NCI-H2029 treated with DMSO at 0.1 percent for 48 hours (cell line): ENCODE measurements at places on chromosomes 6 and 20.
A peak's percentile ranks its signal among the peaks of the same experiment; 100 is the strongest.

DNA sequence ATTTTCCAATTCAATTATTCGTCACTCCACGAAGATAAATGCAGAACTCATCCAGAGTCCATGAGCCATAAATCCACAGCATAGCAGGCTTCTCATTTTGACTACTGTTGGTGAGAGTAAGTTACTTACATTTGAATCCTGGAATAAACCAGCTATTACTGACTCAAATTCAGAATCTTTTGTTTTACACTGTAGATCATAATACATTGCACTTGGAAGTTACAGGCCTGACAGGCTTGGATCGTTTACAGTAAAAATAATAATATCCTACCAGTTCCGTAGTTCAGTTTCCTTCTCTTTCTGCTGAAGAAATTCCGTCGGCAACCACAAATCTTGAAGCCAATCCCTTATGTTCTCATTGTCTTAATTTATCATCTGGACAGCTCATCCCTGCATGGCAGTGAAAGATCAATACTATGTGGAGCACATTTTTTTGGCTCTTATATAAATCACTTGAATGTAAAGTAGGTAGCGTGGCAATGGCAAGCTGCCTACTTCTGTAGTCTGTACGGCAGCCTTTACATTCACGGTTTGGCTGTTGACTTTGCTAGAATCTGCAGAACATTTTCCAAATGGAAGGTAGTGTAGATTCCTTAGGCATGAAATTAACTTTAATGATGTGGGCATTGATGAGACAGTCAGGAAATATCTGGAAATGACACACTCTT lies 142.9 kb downstream of the WDR27 start:
- no peak for DNase-seq

DNA sequence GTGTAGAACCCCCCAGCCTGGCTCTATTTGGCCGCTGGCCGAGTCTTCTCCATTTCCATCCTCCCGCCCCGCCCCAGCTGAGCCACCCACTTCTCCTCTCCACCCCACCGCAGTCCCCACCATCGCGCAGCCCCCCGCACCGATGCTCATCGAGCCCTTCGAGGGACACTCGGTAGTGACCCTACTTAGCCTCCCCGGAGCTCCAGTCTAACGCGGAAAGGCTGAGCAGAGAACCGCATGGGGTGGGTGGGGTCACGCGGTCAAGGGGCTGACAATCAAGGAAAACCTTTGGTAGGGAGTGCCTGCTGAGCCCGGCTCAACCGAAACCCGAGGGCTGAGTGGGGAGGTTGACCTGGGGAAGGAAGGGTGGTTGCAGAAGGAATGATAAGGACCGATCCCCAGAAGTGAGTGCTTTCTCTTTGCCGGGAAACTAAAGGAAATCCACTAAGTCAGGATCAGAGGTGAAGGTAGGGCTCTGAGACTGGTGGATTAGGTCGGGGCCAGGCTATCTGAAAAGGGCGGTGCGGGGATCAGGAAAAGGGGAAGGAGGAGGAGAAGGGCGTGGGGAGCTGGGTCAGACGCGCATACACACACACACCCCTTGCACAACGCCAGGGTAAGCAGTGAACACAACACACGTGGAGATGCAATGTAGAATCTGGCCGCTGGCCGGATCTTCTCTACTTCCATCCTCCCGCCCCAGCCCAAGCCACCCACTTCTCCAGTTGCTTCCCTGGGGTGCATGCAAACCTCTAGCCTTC lies 49.8 kb downstream of the CPXM1 start:
- no peak for DNase-seq

GRCh38 chr20:59939052-59939878 lies 840 bp downstream of the PPP1R3D start:
- DNase-seq: no peak

DNA sequence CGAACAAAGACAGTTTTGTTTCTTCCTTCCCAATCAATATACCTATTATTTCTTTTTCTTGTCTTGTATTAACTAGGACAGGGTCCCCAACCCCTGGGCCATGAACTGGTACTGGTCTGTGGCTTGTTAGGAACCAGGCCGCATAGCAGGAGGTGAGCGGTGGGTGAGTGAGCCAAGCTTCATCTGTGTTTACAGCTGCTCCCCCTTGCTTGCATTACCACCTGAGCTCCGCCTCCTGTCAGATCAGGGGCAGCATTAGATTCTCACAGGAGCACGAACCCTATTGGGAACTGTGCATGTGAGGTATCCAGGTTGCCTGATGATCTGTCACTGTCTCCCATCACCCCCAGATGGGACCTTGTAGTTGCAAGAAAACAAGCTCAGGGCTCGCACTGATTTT lies 151.9 kb downstream of the CDKAL1 start:
- peak; percentile 61 for DNase-seq

DNA sequence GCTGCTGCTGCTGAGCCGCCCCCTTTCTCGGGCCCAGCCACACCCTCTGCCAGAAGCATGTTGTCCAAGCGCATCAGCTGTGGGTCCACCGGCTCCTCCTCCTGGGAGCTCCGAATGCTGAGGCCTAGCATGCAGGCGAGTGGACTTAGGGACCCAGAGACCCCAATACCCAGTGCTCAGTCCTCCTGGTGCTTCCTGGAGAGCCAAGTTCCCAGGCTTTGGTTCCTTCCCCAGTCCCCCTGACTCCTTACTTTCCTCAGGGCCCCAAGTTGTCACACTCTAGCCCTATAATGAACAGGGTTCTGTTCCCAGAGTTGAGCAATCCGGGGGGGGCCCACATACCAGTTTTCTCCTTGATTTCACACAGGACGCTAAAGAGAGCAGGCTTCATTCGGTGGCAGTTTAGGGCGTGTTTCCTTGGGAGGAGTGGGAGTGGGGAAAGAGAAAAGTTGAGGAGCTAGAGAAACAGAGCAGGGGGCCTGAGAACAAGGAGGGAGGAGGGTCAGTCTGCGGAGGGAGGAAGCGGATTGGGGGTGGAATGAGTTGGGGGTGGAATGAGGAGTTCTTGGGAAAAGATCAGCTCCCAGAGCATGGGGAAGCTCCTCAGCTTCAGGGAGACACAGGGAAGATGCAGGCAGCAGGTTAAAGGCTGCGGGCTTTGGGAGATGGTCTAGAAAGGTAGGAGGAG lies 1.5 kb downstream of the PBX2 start:
- no peak for DNase-seq

- no peak for DNase-seq
Measured at GRCh38 chr6:87763901-87764300, 61.9 kb upstream of the AKIRIN2 start.

DNA sequence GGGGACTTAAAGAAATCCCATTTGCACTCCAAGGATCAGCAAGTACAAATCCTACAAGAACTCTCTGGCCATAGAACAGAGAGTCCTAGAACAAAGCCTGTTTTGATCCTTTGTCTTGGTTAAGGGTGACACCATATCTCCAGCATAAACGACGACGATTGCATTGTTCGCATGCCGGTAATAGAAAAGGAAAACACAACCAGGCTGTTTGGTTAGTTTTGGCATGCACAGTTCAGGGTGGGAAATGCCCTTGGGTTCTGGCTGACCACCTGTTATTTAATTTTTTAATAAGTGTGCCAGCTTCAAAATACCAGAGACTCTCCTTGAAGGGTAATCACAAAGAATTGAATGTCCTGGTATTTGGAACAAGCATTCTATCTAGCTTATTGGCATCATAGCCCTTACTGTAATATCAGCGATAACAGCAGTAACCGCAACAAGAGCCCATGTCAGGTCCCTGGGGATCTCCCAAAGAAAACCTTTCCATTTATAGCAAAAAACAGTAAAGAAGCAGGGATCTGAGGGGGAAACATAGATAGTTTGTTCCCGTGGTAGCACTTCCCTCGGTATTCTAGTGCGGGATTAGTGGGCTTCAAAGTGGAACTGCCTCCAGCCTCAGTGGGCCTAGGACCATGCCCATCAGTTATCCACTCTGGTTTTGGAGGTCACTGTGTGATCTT lies 77.1 kb downstream of the TMEM170B start:
- no peak for DNase-seq

DNA sequence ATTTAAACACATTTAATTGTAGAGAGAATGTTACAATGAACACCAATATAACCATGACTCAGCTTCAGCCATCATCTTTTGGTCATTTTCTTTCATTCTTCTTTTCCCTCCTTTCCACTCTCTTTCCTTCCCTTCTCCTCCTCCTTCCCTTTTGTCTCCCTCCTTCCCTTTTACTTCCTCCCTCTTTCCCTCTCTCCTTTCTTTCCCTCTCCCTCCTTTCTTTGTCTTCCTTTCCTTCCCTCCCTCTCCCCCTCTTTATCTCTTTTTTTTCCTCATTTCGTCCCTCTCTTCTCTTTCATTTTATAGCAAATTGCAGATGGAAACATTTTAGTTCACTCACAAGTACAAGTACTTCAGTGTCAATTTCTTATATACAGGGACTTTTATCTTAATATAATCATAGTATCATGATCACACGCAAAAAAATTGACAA lies 1.8 kb downstream of the ZKSCAN3 start:
- no peak for DNase-seq

- DNase-seq: no peak
Measured at GRCh38 chr20:57055345-57055744, 211.1 kb downstream of the BMP7 start.

DNA sequence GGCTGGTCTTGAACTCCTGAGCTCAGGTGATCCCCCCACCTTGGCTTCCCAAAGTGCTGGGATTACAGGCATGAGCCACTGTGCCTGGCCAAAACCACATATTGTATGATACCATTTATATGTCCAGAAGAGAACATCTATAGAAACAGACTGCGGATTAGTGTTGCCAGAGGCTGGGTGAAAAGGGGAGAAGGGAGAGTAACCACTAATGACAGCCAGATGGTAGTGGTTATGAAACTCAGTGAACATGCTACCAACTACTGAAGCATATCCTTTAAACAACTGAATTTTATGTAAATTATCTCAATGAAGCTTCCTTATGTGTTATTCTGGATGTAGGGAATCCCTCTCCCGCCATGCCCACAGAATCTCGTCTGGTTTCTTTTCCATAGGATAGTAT lies 15.7 kb downstream of the SLC23A2 start:
- no peak for DNase-seq

GRCh38 chr20:408843-409696 lies 971 bp downstream of the RBCK1 start:
- DNase-seq: no peak

GRCh38 chr6:145345094-145345493 lies 390.2 kb downstream of the EPM2A start:
- DNase-seq: no peak

DNA sequence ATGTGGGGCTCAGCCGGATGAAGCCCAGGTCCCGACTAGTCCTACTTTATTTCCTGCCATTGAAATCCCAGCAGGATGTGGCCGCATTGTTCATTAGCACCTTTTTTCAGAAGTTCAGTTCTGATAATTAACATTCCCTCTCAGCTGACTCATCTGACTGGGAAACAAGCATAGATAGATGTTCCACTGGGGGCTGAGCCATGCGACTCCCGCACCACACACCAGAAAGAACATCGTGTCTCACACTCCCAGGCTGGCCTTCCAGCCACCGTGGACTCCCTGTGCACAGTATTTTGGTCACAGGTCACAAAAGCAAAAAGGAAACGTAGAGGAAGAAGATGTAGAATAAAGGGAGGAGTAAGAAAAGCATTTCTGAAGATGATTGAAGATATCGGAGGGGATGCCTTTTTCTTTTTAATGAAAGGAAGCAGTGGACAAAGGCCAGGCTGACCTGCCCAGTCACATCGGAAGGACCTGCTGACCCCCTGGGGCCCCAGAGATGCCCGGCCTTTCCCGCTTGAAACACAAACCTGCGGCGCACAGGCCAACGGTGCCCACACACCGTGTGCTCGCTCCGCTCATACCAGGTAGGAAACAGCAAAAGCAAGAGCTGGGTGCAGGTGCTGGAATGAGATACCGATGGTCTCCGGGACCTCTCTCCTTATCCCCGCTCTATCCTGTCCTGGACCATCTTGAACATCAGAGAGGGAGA lies 11.8 kb downstream of the RPS6KA2 start:
- no peak for DNase-seq

- no peak for DNase-seq
Measured at GRCh38 chr6:63537201-63537958, 34.9 kb upstream of the LOC128125822 start.

- no peak for DNase-seq
Measured at GRCh38 chr6:150075034-150075421, 6.1 kb upstream of the ULBP3 start.
